Activated naive CD4-positive, alpha-beta T cell treated with anti-CD3 and anti-CD28 coated beads, Interleukin-2, amount 50 U/mL, for 72 hours (primary cell): ENCODE measurements at places on chromosomes 2 and 18. TPM values are rescaled to one million over a fixed set of nuclear protein-coding genes. Genes with fewer than 3 reads are reported as not detected.

GRCh38 chr2:137339051-137339450 is 573.7 kb downstream of the THSD7B start:
- no peak for DNase-seq

GRCh38 chr18:8381821-8382459 is 227.3 kb upstream of the RAB12 start:
- DNase-seq, result no peak

The EMX1 gene
- not detected for total RNA-seq

GRCh38 chr18:21682371-21683051 is 22.1 kb downstream of the ABHD3 start:
- no peak for DNase-seq

DNA sequence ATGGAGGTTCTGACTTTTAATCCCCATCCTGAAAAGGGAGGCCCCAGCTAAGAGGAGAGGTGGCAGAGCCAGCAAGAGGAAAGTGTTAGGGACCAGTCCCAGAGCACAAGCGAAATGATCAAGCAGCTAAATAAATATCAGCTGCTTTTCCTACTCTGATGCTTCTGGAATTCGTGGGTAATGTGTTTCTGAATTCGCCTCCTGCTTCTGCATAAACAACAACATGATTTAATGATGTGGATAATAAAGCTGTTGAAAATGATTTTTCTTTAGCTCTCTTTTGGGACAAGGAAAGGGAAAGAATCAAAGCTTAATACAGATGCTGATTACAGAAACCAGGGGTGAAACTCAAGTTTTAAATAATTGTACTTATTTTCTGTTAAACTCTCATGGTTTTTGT is 329.7 kb downstream of the PDE11A start:
- DNase-seq, result no peak

GRCh38 chr2:240124651-240125030 is 11.5 kb downstream of the COPS9 start:
- DNase-seq, result no peak

DNA sequence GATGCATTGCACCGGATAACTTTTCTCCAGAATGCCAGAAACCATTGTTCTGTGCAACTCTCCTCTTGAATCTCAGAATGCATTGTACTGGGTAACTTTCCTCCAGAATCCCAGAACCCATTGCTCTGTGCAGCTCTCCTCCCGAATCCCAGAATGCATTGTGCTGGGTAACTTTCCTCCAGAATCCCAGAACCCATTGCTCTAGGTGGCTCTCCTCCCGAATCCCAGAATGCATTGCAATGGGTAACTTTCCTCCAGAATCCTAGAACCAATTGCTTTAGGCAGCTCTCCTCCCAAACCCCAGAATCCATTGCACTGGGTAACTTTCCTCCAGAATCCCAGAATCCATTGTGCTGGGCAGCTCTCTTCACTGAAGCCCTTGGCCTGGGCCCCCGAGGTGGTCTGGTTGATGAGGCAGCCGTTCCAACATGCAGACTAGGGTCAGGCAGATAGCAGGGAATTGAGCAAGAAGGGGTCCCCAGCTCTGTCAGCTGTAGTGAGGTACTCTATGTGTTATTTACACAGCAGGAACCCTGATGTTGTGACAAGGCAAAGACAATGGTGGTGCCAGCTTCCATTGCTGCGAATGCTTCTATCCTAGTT is 9.4 kb downstream of the FOSL2 start:
- no peak for DNase-seq

The NCKAP5 gene
- not detected for total RNA-seq

The CDH2 gene
- 0.23 TPM for total RNA-seq

The TMEM178A gene
- 0.30 TPM for total RNA-seq

The KCNK3 gene
- not detected for total RNA-seq

GRCh38 chr2:163657281-163657656 is 78.5 kb downstream of the FIGN start:
- DNase-seq, result no peak

DNA sequence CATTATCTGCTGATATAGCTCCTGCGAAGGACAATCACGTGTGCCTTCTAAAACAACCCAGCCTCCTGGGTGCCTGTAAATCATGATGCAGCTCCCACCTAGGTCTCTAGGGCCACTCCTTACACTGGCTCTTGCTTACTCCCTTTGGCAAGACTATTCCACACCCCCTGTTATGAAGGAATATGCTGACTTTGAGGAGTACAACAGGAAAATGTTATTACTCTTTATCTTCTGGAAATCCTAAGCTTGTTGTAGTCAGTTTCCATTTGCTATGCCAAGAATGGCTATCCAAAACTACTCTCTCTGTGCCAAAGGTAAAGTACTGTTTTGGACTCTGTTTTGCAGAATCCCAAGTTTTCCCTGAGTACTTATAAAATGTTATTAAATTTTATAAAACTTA is 7.7 kb downstream of the SGO2 start:
- no peak for DNase-seq

GRCh38 chr18:12257996-12258718 is 4.0 kb downstream of the CIDEA start:
- no peak for DNase-seq

The SNED1 gene
- total RNA-seq, result 0.34 TPM

GRCh38 chr2:240468303-240469238 is 33.1 kb downstream of the GPC1 start:
- no peak for DNase-seq

DNA sequence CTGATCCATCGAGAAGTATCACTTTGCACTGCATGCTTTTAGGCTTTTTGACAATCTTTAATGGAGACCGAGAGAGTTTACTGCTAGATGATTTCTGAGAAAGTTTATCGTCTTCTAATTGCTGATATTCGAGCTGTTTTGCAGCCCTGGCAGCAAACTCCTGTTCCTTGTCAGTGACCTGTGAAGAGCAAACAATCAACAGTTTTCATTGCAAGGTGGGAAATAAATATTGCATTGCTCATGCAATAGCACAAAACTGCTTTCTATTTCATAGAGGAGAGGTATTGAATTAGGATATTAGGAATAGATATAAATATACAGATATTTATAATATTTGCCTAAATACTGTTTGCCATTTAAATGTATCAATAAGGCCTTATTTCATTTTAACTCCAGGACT is 65.5 kb downstream of the EPB41L3 start:
- DNase-seq, result no peak

- no peak for DNase-seq
Observed at GRCh38 chr2:28477087-28477486, 18.8 kb upstream of the PLB1 start.

DNA sequence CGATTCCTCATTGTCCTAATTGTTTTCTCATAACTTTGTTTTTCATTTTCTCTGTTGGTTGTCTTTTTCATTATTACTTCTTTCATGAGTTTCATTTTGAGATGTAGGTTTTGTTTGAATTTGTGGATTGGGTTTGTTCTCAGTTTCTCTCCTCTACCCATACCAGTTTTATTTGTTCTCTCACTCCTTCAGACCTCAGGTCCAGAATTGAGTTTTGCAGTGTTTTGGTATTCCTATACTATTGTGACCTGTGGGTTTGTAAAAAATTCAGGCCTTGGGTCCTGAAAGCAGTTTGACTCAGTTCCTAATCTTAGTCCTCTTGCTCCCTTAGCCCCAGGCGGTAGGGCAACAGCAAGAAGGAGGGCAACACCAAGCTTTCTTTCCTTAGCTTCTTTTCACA is 28.3 kb upstream of the UBE2E3 start:
- no peak for DNase-seq

DNA sequence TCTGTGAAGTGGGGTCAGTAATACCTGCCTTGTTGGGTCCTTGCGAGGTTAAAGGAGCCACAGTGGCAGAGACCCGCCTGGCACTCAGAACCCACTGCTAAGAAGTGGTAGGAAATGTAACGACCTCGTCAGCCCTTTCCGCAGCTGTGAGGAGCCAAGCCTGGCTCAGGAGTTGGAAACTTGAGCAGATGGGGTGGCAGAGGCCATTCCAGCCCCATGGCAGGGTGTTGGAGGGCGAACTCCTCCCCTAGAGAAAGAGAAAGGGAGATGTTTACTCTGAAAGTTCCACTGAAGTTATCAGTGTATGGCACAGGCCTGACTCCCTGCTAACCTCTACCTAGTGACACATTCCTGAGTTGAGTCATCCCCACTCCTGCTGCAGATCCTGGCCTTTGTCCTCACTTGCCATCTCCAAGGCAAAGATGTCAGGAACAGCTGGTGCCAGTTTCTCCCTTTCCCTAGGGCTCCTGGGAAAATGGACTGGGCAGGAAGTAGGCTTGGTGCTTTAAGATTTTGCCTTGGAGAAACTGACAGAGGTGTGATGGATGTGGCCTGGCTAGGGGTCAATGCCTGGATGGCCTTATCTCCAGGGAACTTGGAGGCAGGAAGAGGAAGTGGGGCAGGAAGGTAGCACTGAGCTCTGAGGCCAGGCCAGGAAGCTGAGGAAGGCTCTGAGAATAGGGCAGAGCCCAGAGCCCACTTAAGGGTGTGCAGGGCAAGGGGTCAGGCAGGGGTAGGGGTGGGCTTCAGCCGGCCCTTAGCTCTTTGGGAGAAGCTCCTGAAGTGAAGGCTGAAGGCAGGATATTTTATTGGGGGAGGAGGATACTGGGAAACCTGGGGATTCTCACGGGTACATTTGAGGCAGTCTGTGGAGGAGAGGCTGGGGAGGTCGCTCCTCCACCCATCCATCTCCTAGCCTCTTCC is 888 bp downstream of the VAMP5 start:
- DNase-seq, result no peak

The C2orf66 gene
- not detected for total RNA-seq

GRCh38 chr2:217992061-217992460 is 10.7 kb downstream of the TNS1 start:
- no peak for DNase-seq

- no peak for DNase-seq
Observed at GRCh38 chr2:84919885-84920580, 14.6 kb downstream of the TMSB10 start.

- no peak for DNase-seq
Observed at GRCh38 chr2:216657980-216658379, 24.8 kb downstream of the IGFBP2 start.

The MAP3K20 gene
- total RNA-seq, result 12.0 TPM

- no peak for DNase-seq
Observed at GRCh38 chr2:135742325-135742757, 686 bp downstream of the UBXN4 start.

The C2orf15 gene
- total RNA-seq, result 4.9 TPM

DNA sequence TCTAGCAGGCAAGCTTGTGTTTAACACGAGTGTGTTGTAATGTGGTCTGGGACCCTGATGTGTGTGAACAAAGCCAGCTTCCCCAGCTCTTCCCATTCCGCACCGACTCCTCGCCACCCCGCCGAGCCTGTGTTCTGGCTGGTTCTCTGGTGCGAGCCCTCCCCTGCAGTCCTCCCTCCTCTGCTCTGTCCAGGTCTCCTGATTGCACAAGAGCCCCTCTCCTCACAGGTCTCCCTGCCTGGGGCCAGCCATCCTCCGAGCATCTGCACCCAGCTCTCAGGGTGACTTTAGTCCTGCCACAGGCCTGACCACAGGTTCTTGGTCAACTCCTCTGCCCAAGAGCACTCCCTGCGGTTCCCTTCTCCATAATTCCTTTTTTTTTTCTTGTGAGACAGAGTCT is 13.2 kb downstream of the SLC66A3 start:
- DNase-seq, result no peak

- DNase-seq, result no peak
Observed at GRCh38 chr2:168626096-168626495, 170.0 kb downstream of the CERS6 start.

The MC4R gene
- total RNA-seq, result not detected

The TCF7L1 gene
- 0.11 TPM for total RNA-seq
